MG63 (cell line): ENCODE measurements at places on chromosomes 16 and 17. TPM values are rescaled to one million over a fixed set of nuclear protein-coding genes. Genes with fewer than 3 reads are reported as not detected.

Gene SCIMP
- total RNA-seq: not detected in 2 replicates

Gene PLLP
- not detected in 2 replicates for total RNA-seq

Gene CRHR1
- not detected in 2 replicates for total RNA-seq

Gene ABCC11
- total RNA-seq: not detected in 2 replicates

DNA sequence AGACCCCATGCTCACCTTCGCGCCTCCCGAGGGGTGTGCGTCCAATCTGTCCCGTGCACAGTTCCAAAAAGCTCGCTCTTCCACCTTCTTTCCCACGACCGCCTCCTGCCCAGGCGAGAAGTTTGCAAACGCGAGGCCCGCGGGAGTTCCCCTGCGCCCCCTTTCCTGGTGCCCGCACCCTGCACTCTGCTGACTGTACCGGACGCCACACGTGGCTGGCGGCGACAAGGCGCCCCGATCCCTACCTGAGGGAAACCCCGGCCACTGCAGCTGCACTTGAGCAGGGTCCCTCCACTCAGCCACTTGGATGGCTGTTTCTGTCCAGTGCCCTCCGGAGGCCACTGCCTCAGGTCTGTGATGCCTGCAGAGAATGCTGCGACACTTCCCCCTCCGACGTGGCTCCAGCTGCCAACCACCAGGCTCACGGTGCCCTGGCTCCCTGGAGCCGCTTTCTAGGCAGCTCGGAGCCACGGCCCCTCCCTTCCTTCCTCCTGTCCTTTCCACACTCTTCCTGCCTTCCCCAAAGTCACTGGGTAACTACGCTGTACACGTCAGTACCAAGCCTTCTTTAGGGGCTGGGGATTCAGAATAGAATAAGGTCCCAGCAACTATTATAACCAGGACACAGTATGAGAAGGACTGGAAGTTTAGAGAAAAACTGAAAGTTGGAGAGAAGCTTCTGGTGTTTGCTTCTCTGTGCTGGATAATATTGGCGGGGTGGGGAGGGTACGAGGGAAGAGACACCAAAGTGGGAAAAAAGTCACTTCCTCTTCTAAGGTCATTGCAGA lies at the start of gene MLKL:
TSS of gene MLKL (minus strand) at position 425 of the 788 bp plus-strand sequence. CDS start 5,105 bp downstream, outside the sequence.
- DNase-seq: peak; percentile 58

GRCh38 chr16:89098767-89099430 lies 5.2 kb downstream of the ACSF3 start:
- DNase-seq: no peak

GRCh38 chr16:10883004-10883403 lies 6.0 kb downstream of the CIITA start:
- DNase-seq: no peak

GRCh38 chr16:81796035-81796434 lies 16.9 kb downstream of the PLCG2 start:
- no peak for DNase-seq

- DNase-seq: no peak
These were observed 37.4 kb upstream of the NDRG4 start for GRCh38 chr16:58462499-58462996.

- DNase-seq: no peak
These were observed 21.2 kb downstream of the CORO7 start for GRCh38 chr16:4395055-4395726.

- no peak for DNase-seq
These were observed 155.6 kb upstream of the CHMP6 start for GRCh38 chr17:80835816-80836657.

DNA sequence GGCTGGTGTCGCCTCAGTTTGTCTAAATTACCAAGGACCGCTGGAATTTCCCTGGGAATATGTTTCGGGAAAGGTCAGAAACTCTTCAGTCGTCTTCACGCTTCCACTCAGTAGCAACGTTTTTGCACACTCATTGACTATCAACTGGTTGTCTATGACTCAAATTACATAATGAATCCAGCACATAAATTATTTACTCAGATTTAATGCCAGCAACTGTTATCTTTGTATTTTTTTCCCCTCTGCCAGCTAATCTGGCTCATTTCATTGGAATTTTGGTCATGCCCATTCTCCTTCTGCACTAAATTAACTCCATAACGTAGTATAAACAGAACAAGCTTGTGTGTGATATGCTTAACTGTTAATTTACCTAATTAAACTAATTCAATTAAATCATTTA lies 372.7 kb upstream of the ZFHX3 start:
- no peak for DNase-seq

- no peak for DNase-seq
These were observed 142.3 kb downstream of the PMP22 start for GRCh38 chr17:15122857-15123256.

GRCh38 chr16:21226749-21227148 lies 6.8 kb upstream of the ANKS4B start:
- DNase-seq: no peak

GRCh38 chr17:27793168-27793905 lies 7.0 kb downstream of the NOS2 start:
- peak; percentile 66 for DNase-seq

DNA sequence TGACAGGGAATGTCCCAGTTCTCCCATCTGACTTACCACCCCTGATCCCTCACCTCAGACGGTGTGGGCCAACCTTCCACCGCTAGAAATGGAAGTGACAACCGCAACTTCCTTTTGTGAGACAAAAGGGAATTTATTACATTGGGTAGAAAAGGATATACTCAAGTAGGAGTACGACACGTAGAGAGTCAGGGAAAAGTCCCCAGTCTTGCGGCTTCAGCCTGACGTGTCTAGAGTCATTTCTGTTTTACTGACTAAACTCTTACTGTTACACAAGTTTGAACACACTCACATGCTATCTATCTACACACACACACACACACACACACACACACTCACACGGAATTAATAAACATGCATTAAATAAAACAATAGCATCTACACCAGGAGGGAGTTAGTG lies 178.9 kb downstream of the COPRS start:
- DNase-seq: no peak

- DNase-seq: no peak
These were observed 3.9 kb downstream of the SPNS2 start for GRCh38 chr17:4502466-4503154.

DNA sequence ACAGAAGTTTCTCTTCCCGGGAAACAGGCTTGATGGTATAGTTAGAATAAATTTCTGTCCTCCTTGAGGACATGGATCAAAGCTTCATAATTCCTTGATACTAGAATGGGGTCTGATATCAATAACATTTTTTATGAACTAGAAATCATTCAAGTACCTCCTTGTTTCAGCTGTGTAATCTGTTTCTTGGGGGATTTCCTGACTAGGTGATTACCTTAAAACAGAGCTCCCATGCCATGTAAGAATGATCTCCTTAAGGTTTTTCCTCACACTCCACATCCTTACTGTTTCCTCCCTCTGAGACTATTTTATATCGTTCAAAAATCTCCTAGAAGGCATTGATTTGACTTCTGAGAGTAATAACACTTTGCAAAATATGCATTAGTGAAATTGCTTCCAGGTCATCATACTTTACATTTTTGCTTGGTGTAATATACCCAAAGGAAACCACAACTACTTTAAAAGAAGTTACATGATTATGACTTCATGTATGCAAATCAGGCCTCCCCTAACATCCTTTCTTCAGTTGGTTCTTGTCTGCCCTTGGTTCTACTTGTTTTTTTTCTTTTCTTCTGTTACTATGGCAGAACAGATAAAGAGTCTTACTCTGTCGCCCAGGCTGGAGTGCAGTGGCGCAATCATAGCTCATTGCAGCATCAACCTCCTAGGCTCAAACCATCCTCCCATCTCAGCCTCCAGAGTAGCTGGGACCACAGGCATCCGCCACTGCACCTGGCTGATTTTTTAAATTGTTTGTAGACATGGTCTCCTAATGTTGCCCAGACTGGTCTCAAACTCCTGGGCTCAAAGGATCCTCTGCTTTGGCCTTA lies 388.8 kb downstream of the ZFHX3 start:
- DNase-seq: no peak

DNA sequence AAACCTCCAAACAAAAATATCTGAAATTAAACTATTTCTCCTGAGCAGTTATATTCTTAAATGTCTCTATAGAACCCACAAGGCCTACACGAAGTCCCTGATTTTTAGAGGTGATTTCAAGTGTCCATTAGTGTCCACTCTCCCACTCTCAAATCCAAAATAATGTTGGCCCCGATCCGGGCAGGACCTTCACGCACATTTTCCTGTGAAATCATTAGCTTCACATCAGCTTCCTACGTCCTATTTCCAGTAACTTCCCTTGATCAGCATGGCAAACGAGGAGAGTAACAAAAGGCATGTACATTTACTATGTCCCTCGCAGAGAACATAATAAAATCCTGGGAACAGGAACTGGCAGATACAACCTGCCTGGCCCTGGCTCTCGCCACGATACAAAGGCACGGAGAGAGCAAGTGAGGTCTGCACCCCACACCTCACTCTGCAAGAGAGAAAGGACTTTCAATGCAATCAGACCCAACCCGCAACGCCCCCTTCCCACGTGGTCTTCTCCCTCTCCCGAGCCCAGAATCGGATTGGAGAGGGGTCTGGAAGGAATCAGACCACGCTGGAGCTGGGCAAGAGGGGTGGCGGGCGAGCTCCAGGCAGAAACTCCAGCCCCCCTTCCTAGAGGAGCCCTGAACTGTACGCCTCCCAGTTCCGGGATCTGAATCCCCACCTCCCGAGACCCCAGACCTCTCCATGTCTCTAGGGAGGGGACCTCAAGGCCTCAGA lies 17.5 kb upstream of the C17orf78 start:
- DNase-seq: peak; percentile 76

DNA sequence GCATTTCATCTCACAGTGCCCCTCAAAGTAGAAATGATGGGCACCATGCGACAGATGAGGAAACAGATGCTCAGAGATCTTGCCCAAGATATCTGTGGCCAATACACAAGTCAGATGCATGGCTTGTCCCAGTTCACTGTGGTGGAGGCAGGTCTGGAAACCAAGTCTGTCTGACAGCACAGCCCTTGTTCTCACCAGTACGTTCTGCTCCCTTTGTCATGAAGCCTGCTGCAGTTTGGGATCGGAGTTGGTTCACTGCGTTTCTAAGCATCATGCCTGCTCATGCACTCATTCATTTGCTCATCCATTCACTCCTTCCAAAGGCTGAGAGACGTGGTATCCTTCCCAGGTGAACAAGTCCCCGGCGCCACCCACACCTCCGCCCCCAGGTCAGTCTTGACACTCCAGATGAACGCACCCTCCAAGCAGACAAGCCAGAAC lies 27.2 kb upstream of the MEAK7 start:
- DNase-seq: no peak
